ENCODE measurements at places on chromosomes 3 and 15.

GRCh38 chr3:108357042-108357441, 60.7 kb downstream of the HHLA2 start:
- DNase-seq, result no peak

DNA sequence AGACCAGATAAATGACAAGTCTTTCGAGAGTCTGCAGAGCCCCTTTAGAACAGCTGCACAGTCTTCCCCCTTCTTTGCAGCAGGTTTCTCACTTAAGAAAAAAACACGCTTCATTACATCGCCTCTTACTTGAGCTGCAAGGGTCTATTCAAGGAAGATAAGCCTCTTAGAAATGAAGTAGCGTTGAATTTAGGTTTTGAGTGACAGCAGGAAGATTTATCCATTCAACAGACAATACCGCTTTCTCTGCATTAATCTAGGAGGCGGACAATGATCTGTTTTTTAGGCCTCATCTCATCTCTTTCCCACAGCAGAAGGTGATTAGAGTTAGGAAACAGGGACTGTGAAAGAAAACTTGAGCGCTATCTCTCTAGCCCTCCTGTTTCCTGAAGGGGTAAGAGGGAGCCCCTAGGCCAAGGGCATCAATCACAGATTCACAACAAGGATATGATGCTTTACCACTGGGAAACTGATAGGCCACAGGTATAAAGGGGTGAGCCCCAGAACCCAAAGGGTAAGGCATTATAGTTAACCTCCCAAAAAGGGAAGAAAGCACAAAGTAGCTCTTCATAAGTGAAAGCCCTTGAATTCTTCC, 84.3 kb downstream of the MECOM start:
- DNase-seq, result no peak

DNA sequence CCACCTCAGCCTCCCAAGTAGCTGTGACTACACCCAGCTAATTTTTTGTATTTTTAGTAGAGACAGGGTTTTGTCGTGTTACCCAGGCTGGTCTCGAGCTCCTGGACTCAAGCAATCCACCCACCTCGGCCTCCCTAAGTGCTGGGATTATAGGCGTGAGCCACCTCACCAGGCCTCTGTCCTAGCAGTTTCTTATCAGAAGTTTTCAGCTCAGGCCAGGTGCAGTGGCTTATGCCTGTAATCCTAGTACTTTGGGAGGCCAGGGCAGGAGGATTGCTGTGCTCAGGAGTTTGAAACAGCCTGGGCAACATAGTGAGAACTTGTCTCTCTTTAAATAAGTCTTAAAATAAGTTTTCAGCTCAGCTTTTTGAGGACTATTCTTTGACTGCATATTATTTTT, 48.4 kb downstream of the SGO1 start:
- no peak for DNase-seq

GRCh38 chr3:94784274-94784673, 721.4 kb downstream of the NSUN3 start:
- no peak for DNase-seq

GRCh38 chr3:29335438-29335837, 54.6 kb downstream of the RBMS3 start:
- no peak for DNase-seq

DNA sequence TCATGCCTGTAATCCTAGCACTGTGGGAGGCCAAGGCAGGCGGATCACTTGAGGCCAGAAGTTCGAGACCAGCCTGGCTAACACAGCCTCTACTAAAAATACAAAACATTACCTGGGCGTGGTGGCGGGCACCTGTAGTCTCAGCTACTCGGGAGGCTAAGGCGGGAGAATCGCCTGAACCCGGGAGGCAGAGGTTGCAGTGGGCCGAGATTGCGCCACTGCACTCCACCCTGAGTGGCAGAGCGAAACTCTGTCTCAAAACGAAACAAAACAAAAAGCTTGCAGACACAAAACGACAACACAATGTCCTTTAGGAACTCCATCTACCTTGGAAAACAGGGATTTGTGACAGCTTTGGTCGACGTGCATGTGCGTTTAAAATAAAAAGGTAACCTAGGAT, 716 bp upstream of the KLHL24 start:
- DNase-seq, result no peak

GRCh38 chr3:47410801-47411646, 30.2 kb downstream of the PTPN23 start:
- no peak for DNase-seq

DNA sequence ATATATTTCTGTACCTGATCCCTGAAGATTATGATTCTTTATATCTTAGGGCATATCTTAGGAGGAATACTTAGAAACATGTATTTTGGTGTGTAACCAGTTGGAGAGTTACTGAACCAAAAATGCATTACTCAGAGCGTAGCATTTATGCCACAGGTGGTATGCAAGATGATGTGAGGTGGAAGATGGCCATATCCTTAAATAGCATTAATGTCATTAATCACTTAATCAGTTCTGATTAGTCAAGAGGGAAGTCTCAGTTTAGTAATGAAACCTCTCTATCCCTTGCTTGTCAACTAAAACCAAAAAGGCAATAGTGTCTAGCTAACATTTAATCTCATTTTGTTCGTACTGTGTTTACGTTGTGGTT, 130.5 kb upstream of the PHLDB2 start:
- no peak for DNase-seq
